Mesothelial cell of epicardium (in vitro differentiated cells): ENCODE measurements at places on chromosomes 2 and 18.

GRCh38 chr2:57107353-57107752 is 923.6 kb downstream of the CCDC85A start:
- no peak for DNase-seq

- DNase-seq: no peak
Measured at GRCh38 chr18:62928326-62928725, 213.0 kb downstream of the PHLPP1 start.

GRCh38 chr2:112941753-112942653 is 31.0 kb downstream of the IL37 start:
- DNase-seq: peak; percentile 67

DNA sequence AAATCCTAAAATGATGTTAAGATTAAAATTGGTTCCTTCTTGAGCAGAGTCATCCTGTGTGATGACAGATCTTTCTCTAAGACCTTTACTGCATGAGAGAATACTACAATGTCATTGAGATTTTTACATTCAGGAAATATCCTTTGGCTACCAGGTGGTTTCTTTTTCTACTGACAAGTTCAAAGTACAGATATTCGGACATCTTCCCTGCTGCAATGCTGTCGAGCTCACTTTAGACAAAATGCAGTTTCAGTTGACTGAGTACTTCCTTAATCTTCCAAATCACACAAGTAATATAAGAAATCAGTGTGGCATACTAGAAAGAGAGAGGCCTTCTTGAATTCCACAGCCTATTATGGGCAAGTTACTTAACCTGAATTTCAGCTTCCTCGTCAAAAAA is 207.9 kb upstream of the ACVR2A start:
- DNase-seq: no peak

DNA sequence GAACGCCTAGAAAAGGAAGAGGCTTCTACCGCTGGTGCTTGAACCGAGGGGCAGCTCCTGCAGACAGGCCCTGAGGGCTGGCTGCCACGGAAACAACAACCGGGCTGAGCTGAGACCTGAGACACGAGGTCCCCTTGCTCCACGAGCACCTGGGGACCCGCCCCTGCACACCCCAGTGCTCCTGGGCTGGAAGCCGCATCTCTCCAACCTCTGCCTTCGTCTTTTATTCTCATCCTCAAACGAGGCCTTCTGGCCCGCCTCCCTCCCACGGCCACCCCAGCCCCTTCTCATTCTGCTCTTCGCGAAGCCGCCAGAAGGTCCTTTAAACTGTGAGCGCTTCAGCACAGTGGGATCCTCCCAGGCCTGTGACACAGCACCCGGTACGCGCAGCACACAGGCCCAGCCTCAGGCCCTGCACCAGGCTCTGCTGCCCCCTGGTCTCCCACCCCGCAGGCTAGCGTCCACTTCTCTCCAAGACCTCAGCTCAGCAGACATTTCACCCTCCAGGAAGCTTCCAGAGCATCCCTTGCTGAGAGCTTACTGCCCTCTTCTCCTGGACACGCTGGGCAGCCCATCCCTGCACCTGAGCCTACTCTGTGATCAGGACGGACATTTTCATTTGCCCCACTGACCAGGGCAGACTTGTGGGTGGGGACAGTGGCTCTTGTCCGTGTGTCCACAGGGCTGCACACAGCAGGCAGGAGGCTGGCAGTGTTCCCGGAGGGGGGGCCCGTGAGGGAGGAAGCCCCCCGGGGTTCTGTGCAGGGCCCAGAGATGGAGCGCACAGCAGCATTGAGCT is 149.7 kb downstream of the PXDN start:
- DNase-seq: no peak
